ENCODE measurements at places on chromosomes 12 and 14.

GRCh38 chr12:41473441-41473840 lies 285.3 kb downstream of the PDZRN4 start:
- no peak for DNase-seq

GRCh38 chr12:50840809-50841487 lies 1.8 kb upstream of the TMPRSS12 start:
- DNase-seq = no peak

DNA sequence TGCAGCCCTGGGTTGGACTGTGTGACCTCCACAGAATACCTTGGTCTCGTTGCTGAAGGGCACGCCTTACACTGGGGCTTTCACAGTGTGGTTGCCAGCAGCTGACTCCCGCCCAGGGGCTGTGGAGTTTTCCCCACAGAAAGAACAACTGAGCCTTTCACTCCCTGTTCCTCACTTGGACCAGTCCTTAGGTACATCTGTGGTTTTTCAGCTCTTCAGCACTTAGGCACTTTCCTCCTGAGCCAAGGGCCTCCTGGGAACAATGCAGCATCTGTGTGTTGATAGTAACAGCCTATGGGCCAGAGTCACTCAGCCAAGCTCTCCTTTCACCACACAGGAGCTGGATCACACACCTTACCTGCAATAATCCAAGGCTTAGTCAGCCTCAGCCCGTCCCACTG lies 25.0 kb downstream of the ERP27 start:
- DNase-seq = no peak

DNA sequence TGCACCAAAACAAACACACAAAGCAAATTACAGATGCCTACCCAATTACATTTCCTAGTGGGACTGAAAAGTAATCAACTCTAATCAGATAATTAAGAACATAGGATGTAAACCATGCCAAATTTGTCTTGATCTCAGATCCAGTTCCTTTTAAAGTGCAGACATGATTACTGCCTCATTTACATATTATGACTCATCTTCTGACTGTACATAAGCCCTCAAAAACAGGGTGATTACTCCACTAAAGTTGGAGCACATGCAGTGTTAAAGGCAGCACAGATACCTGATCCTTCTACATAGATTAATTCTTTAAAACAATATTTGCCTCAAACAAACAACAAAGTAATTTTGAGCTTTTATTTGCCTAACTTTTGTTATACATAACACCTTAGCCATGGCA lies 337.2 kb downstream of the RPS29 start:
- DNase-seq = no peak

GRCh38 chr14:64549791-64550620 lies at the start of gene PPP1R36:
Gene PPP1R36 (plus strand): TSS chr14:64549961. CDS start chr14:64549998, 37 bp downstream.
- DNase-seq = peak; percentile 35

DNA sequence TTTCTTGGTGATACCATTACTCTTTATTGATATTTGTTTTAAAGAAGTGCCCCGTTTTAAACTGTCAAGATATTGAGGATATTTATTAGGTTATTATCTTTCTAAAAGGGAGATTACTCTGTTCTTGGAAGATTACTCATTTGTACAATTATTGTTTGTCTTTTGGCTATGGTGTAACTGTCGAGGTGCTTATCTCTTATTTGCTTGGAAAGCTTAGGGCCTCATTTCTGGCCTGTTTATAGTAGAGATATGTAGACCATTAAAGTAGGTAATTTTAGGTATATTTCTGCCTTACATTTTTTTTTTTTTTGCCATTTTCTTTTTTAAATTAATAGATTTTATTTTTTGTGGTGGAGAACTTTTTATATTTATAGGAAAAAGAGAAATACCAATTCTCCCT lies 74.2 kb downstream of the KTN1 start:
- DNase-seq = no peak

- peak; percentile 85 for DNase-seq
Observed at GRCh38 chr12:124321040-124321481, 26.2 kb downstream of the RFLNA start.

- DNase-seq = peak; percentile 65
Observed at GRCh38 chr14:71855399-71856036, 76.7 kb upstream of the RGS6 start.

GRCh38 chr12:52659951-52660350 lies 7.9 kb upstream of the KRT2 start:
- no peak for DNase-seq

DNA sequence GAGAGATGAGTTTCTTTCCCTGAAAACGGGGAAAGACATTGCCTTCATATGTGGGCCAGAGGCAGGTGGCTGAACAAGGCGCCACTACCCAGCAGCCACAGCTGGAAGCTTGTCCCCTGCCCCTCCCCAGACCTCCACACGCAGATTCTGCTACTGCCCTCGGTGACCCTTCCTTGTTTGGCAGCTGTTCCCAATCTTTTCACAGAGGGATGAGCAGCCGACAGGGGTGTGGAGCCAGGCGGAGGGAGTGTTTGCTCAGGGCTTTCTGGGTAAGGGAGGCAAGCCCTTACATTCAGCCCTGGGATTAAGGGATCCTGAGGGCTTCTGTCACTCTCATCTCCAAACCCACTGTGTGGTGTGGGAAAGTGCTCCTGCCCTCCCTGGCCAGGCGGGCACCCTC lies 4.5 kb upstream of the KRT4 start:
- no peak for DNase-seq

DNA sequence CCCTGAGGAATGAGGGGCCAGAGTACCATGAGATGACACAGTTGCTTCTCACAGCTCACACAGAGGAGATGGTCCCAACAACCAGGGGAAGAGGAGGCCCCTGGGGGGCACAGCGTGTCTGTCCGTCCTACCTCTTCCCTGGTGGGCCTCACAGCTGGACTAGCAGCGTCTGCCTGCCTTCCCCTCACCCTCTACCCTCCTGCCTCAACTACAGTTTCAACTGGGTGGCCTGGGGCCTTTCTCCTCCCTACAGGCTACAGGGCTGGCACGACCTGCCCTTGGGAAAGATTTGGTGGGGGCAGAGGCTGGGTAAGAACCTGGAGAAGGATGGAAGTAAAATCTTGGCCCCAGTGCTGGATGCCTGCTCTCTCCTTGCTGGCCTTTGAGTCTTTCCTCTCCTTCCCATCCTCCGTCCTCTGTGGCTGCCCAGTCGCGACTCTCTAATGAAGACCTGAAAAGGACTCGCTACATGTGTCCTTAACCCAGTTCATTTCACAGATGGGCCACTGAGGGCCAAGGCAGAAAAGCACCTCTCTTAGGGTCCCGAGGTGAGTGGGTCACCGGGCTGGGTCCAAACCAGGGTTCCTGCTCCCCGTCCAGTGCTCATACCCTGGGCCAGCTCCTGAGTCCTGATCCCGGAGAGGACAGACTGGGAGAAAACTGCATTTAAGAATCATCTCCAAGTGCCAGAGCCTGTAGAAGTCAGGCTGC lies 232.5 kb downstream of the BCL11B start:
- no peak for DNase-seq

DNA sequence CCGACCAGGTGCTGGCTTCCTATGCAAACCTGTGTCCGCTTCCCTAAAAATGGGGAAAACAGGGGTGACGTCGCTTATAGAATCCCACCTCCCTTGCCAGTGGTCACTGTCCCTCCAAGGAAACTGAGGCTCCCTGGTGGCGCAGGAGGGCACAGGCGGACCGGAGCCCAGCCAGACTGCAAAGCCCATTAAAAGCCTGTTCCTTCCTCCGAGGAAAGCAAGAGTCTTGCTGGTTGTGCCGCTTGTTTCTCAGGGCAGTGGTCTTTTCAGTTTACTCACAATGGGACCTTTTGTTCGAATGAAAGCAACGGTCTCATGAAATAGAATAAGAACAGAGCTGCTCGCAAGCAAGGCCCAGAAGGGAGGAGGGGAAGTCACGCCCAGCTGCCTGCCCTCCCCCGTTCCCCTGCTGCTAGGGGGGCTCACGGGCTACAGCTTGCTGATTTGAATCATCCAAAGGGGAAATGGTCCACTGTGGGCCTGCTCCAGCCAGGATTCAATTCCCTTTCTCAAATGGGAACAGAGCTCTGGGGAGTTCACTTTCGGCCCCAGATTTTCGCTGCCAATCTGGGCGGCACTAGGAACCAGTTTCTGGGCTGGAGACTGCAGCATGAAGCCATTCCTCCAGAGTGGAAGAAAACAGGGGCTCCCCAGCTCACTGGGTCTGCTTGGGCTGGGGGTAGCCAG lies 4.6 kb upstream of the SELPLG start:
- DNase-seq = no peak

DNA sequence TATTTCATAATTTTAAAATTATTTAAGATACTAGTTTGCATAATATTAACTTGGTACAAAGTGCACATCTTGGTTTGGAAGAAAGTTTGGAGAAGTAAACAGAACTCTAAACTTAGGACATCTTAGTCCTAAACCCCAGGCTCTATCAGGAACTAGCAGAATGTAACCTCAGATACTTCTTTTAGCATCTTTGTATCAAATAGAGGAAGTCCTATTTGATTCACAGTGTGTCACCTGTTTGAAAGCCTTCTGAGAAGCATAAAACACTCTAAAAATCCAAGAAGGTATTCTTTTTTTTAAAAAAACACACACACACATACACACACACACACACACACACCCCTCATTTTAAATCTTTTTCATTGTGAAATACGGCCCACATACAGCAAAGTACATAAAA lies 12.0 kb upstream of the RNU6-7 start:
- DNase-seq = no peak

GRCh38 chr14:86787717-86788116 lies 1205.3 kb downstream of the GALC start:
- DNase-seq = no peak

- DNase-seq = no peak
Observed at GRCh38 chr12:85796001-85796400, 40.2 kb downstream of the RASSF9 start.

- DNase-seq = no peak
Observed at GRCh38 chr14:28163233-28163632, 603.4 kb upstream of the FOXG1 start.

DNA sequence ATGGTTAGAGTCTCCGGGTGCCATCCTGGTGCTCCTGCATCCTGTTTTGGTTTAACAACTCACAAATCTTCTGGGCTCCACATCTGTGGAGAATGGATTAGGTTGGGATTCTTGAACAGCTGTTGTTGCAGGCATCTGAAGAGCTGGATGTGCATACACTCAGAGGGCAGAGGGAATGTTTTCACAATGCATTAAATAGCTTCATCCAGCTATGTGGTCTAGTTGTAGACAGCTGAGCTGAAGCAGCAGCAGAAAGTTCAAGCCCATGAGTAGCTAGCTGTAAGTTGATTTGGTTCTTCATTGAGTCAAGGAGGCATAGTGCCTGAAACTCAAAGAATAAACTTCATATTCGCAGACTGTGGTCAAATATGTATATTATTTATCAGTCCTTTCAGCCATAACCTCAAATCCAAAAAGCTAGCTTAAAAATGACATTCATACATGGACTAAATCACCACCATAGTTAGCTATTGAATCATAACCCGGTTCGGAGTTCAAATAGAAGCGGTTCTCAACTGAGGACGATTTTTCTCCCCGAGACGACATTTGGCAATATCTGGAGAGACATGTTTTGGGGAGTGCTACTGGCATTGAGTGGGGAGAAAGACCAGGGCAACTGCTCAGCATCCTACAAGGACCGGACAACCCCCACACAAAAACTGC lies 858 bp upstream of the ANKRD13A start:
- no peak for DNase-seq

- no peak for DNase-seq
Observed at GRCh38 chr12:47156167-47156736, 76.5 kb upstream of the AMIGO2 start.

GRCh38 chr14:84856751-84857534 lies 673.0 kb upstream of the FLRT2 start:
- no peak for DNase-seq

GRCh38 chr14:35298351-35298750 lies 6.2 kb downstream of the PSMA6 start:
- DNase-seq = no peak

GRCh38 chr12:19018302-19018970 lies 111.1 kb upstream of the PLEKHA5 start:
- no peak for DNase-seq

DNA sequence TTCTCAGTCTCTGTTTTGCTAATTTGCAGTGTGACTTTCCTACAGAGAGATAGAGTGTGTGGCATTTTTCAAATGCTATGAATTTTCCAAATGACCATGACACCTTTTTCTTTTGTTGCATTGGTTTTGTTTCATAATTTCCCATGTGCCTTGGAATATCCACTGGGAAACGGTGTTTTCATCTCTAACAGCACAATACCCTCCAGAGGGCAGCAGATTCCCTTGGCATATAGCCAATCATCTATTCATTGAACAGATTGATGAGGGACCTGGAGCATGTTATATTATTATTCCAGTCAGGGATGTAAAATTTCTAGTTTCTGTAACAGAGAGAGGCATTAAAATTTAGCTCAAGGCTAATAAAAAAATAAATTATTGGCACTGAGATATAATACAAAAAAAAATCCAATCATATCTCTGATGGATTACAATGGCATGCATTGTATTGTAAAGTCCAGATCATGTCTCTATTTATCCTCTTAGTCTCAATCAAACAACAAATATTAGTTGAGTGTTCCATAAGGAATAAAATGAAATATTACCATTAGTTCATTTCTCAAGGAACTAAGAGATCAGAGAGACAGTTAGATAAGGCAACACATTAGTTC lies 29.6 kb upstream of the NTN4 start:
- no peak for DNase-seq

DNA sequence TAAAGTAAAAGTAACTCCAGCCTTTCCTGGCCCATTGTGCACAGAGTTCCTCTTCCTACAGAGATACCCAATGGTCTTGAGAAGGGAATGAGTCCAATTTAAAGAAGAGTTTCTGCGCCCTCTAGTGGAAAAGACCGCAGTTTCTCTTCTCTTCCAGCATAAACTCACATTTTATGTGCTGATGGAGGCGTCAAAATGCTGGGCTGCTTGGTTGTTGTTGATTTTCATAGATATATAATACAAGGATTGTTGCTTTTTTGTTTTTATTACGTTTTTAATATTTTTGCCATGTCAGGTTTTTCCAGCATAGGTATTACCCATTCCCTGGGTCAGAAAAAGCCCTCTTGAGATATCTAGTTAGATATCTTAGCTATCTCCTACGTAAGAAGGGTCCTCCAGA lies 356.9 kb upstream of the STXBP6 start:
- DNase-seq = no peak

DNA sequence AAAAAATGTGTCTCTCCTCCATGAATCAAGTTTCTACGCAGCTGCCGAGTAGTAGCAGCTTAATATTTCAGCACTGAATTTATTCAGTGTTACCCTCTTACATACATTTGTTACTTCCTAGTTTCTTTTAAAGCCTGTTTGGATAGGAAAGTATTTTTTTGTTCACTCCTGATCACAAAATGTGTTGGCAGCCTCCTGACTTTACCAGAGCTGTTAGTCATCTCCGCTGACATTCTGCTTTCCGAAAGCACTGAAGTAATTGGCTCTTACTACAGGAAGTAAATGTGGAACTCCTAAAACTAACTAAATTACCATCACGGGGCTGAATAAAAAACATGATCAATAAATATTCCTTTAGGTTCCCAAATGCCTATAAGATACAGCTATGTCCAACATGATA lies 225.5 kb downstream of the EPS8 start:
- no peak for DNase-seq

Measured in GM10248 (cell line).